ENCODE measurements at places on chromosomes 16 and 17.

- no peak for DNase-seq
Observed at GRCh38 chr16:84689111-84689510, 10.7 kb upstream of the USP10 start.

DNA sequence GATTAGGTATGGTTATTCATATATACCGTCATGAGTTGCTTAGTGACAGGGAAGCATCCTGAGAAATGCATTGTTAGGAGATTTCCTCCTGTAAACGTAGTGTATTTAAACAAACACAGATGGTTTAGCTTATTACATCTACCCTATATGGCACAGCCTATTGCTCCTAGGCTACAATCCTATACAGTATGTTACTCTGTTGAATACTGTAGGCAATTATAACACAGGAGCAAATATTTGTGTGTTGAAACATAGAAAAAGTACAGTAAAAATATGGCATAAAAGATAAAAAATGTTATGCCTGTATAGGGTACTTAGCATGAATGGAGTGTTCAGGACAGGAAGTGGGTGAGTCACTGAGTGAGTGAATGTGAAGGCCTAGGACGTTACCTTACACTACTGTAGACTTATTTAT lies 157.7 kb downstream of the CDH11 start:
- DNase-seq, result no peak

GRCh38 chr17:49360796-49361128 lies 1.3 kb downstream of the ZNF652 start:
- DNase-seq, result no peak

DNA sequence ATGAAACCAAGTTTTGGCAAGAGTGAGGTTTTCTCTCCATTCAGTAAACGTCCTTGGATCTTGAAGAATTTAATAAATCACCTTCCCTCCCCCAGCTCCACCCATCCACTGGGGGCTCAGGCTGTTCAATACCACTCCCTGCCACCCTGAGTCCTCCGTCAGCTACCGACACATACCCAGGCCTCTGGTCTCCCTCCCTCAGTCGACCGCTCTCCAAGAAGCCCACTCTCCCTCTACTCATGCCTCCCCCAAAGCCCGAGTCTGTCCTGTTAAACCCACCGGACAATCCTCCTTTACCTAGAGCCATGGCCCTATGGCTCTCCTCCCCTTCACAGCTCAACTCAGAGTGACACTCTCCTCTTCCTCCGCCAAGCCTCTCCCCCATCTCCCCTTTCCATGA lies 19.7 kb upstream of the SLC4A1 start:
- no peak for DNase-seq

GRCh38 chr16:1327619-1327947 lies 5.9 kb upstream of the BAIAP3 start:
- DNase-seq, result no peak

DNA sequence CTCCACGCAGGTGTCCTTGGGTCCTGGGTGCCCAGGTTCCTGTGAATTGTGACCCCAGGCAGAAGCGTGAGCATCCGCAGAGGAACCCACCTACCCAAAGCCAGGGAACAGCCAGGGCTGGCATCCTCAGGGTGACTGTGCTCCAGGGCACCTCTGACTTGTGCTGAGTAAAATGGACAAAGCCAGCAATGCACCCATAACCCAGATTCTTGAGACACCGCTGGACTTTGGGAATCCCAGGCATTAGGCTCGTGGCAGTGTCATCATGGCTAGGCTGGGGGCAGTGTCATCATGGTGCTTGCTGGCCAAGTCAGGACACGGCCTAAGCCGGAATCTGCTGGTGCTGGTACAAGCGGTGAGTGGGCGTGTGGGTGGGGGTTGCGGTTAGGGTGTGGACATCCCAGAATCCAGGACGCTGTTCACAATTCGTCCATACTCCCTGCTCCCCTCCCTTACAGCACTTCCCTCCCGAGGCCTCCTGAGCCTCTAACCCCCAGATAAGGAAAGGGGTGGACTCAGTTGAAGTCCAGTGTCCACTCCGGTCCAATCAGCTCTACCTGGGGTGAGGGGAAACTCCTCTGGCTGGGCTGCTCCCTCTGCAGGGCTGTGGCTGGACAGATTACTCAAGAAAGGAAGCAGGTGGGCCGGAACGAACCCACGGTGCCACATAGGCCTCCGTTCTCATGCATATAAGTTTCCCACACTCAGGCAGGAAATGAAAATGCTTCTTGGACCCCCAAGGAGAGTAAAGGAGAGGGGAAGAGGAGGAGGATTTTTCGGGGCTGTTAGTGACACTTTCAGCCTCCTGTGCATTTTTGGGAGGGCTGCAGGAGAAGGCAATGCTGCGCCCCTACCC lies 138.9 kb downstream of the SEC14L1 start:
- DNase-seq, result no peak

DNA sequence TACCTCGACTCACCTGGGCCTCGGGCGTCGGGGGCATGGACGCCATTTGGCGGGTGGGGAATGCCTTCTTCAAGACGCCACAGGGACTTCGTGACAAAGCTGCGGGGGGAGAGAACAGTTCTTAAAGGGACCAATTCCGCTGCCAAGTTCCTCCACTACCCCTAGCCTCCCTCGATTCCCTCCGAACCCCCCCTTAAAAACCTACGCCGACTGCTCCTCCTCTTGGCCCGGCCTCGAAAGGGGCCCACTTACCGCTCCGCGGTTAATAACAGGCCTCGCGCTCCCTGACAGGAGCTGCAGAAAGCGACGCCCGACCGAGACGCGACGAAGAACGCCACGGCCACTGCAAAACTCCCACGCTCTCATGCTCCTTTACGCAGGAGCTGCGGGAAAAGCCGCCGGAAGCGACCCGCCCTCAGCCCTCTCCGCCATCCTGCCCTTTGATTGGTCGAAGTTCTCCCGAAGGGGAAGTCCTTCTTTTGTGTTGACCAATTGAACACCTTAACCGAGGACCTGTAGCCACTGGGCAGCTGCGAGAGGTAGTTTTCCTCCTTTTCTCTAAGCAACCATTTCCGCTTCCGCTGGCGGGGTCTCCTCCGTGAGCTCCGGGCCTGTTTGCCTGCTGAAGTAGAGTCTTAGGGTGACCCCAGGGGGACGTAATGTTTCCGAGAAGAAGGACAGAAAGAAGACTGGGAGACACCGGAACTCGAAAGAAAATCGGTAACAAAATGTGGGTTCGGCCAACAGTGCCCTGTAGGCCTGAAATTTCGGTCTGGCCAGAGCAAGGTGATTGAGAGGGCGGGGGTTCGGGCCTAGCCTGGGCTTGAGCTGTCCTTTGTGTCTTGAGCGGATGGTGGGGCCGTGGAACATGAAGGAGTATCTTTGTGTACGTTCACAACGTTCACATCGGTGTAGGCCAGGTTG lies at the start of the genes NAA60 and ZNF597:
TSS of gene NAA60 (plus strand) at position 573 of the 924 bp plus-strand sequence. CDS start 32,548 bp downstream, outside the sequence.
TSS of gene ZNF597 (minus strand) at position 397 of the 924 bp plus-strand sequence. CDS start at position 46, 351 bp downstream.
- DNase-seq, result peak; percentile 49

DNA sequence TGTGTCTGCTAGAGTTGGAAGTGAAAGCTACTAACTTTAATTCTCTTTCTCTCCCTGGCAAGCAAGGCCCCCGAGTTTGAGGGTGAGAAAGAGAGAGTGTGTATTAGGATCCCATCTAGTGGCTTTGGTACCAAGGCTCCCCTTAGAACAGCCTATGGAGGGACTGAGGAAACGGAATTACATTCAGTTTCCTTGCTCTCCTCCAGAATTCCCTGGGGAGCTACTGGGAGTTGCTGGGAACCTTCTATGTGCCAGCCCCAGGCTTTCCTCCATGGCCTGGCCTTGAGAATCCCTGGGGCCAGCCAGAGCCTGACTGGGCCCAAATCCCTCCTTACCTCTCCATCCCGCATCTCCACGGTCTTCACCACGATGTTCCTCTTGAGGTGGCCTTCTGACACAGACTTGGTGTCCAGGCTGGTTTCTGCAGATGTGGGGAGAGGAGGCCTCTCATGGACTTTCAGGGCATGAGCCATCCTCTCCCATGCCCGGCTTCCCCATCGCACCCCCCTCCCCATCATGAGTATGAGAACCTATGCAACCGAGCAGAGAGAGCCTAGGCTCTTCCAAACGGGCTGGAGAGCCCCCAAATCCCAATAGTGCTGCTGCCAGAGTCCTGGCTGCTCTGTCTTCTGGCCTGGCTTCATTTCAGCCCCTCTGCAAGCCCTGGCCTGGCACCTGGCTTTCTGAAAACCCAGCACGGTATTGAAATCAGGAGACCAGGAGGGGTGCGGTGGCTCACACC lies 7.4 kb downstream of the GFAP start:
- no peak for DNase-seq

- no peak for DNase-seq
Observed at GRCh38 chr17:82397449-82398335, 20.5 kb upstream of the HEXD start.

DNA sequence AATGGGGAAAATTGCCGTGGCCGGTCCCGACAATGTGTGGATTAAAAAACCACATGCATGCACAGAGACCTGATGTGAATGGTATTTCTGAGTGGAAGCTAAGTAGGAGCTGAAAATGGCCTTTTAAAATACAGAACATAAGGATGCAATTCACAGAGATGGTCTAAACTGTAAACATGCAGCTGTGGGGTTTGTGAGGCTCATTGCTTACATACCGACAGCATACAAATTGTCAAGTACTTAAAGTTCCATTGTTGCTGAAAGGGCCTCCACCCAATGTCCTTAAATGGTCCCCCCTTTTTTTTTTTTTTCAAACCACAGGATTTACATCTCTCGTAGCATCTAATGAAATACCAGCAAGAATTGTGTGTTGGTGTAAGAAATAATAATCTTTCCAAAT lies 523.2 kb downstream of the MAF start:
- DNase-seq, result no peak

- DNase-seq, result no peak
Observed at GRCh38 chr16:87860553-87861299, 8.6 kb downstream of the SLC7A5 start.

DNA sequence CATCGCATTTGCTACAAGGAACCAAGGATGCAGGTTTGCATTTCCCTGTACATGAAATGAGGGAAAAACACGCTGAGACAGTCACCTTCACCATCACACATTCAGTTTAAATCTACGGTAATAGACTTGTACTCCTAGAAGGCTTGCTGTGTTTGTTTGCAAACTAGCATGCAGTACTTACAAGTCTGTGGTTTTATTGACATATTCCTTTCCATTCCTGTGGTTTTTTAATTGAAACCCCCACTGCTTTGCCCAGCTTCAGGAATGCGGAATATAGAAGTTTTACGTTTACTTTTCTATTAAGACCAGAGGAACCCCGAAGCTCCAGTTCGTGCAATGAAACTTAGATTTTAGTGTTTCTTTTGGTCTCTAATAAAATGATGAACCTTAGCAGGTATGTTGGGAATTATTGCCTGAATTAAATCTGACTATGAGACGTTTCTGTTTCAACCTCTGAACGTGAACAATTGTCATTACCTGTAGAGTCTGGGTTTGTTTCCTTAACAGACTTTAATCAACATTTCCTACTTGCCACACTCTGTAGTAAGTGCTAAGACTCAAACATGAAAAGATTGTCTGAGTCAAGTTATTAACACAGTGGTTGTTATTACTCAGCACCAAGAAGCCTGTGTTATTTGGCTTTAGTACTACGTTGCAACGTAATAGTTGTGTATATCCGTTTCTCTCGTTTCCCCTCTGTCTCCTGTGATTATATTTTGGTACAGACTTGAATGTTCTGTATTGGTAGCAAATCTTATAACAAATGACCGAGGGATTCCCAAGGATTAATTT lies 793.3 kb upstream of the GOT2 start:
- DNase-seq, result no peak

GRCh38 chr16:64865069-64865696 lies 256.7 kb downstream of the CDH11 start:
- no peak for DNase-seq

DNA sequence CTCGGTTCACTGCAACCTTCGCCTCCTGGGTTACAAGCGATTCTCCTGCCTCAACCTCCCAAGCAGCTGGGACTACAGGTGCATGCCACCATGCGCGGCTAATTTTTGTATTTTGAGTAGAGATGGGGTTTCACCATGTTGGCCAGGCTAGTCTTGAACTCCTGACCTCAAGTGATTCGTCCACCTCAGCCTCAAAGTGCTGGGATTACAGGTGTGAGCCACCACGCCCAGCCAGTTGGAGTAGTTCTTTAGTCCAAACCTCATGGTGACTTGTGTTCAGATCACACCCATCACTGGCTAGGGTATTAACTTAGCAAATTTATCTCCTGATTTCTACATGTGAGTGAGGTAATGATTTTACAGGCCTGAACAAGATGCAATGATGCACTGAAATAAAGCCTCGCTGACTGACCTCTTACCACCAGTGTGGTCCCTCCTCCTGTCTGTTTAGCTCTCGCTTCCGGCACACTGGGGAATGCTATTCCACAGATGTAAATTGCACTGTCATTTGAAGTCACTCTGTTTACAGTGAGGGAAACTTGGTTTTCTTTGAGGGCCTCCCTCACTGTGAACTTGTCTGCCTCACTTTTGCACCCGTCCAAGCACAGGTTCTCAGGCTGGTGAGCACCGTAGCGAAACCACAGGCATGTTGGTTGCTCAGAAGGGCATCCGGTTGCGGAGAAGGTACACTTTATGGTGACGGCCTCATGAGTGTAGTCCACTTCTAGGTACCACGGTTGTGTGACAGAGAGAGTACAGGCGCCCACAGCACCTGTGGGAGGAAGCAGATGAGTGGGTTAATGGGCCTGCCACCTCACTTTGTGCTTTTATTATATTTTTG lies 5.5 kb downstream of the IGSF6 start:
- DNase-seq, result peak; percentile 57

- no peak for DNase-seq
Observed at GRCh38 chr16:5615868-5616642, 518.5 kb upstream of the EEF2KMT start.

All from activated T-helper 1 cell treated with anti-CD3 and anti-CD28 coated beads, Interleukin-2, amount 50 U/mL, for 16 hours (primary cell).